SJSA1 (cell line): ENCODE measurements at places on chromosomes 4 and X. TPM values are rescaled to one million over a fixed set of nuclear protein-coding genes. Genes with fewer than 3 reads are reported as not detected.

- no peak overlapping the region for H3K4me3 ChIP-seq
- no peak overlapping the region for H3K27ac ChIP-seq
- DNase-seq, result no peak
- no peaks in the 10 kb centered on the region for H3K36me3 ChIP-seq
Observed at GRCh38 chrX:85698921-85699320, 319.5 kb upstream of the POF1B start.

The CCNB3 gene
- 0.26 TPM in 1 of 2 replicates, not detected in the other for total RNA-seq

The ADH7 gene
- not detected in 2 replicates for total RNA-seq

- H3K4me1 ChIP-seq, result no peaks in the 10 kb centered on the region
- no peak for DNase-seq
- no peak overlapping the region for H3K4me3 ChIP-seq
- H3K27me3 ChIP-seq, result no peaks in the 10 kb centered on the region
- no peaks in the 10 kb centered on the region for H3K36me3 ChIP-seq
Observed at GRCh38 chrX:24294619-24295018, 19.2 kb downstream of the SUPT20HL2 start.

The CD38 gene
- total RNA-seq, result 0.05 TPM in 1 of 2 replicates, not detected in the other

GRCh38 chr4:112978691-112979472 lies 70.6 kb upstream of the ANK2 start:
- H3K27ac ChIP-seq, result no peak overlapping the region
- no peaks in the 10 kb centered on the region for H3K4me1 ChIP-seq
- no peak overlapping the region for H3K4me3 ChIP-seq

The CTAG1B gene
- total RNA-seq, result not detected in 2 replicates

DNA sequence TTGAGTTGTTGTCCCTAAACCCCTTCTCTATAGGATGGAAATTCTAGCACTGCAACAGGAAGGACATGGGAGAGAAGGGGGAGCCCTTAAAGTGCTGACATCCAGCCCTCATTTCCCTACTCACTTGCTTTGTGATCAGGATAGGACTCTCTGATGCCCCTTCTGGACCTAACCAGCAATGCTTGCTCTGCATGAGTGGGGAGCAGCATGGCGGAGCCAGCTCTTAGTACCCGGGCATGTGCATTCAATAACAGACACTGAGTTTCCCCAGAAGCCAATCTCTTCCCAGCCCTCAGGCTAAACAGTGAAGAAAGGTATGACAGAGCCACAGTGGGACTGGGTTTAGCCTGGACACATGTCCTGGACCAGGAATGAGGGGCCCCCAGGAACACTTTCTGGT lies 14.0 kb downstream of the SOD3 start:
- H3K36me3 ChIP-seq, result no peaks in the 10 kb centered on the region
- no peak overlapping the region for H3K4me3 ChIP-seq
- H3K4me1 ChIP-seq, result peaks cover 10% of the 10 kb centered on the region; the same call in 1 of the 2 replicates
- DNase-seq, result no peak
- H3K27ac ChIP-seq, result no peak overlapping the region
- H3K27me3 ChIP-seq, result no peaks in the 10 kb centered on the region

The SPANXA2 gene
- total RNA-seq, result 0.68 TPM in 1 of 2 replicates, not detected in the other

The NAA10 gene
- 119 and 155 TPM in 2 replicates for total RNA-seq

DNA sequence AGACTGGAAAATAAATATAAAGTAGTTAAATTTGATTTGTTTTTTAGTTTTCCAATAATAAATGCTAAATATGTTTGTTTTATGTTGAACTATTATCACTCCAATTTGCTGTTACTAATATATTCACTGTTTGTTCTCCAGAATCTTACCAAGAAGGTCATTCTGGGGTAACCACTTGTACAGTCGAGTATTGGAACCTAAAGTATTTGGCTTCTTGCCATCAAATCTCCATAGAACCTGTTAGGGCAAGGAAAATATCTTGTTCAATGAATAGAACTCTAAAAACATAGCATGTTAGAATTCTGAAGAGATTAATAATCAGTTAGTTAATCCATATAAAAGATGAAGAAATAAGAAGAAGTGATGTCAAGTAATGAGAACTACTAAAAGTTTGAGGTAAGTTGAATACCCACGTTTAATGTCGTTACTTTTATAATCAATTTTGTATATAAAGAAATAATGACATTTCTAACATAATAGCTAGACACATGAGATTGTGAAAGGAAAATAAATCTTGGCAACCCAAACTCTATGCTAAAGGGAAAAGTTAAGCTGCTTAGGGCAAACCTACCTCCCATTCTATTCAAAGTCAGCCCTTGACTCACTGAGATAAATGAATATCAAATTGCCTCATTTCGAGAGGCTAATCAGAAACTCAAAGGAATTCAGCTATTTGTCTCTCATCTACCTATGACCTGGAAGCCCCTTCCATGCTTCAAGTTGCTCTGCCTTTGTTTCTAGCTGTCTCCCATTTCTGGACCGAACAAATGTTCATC lies 15.3 kb downstream of the UGT2B15 start:
- H3K4me3 ChIP-seq, result no peak overlapping the region
- H3K27me3 ChIP-seq, result no peaks in the 10 kb centered on the region
- H3K4me1 ChIP-seq, result no peaks in the 10 kb centered on the region

The NDP gene
- 1.6 TPM in 1 of 2 replicates, not detected in the other for total RNA-seq
